Activated T-cell treated with anti-CD3 and anti-CD28 coated beads, Interleukin-2, amount 50 U/mL, for 24 hours (primary cell): ENCODE measurements at places on chromosomes 12 and 14.

DNA sequence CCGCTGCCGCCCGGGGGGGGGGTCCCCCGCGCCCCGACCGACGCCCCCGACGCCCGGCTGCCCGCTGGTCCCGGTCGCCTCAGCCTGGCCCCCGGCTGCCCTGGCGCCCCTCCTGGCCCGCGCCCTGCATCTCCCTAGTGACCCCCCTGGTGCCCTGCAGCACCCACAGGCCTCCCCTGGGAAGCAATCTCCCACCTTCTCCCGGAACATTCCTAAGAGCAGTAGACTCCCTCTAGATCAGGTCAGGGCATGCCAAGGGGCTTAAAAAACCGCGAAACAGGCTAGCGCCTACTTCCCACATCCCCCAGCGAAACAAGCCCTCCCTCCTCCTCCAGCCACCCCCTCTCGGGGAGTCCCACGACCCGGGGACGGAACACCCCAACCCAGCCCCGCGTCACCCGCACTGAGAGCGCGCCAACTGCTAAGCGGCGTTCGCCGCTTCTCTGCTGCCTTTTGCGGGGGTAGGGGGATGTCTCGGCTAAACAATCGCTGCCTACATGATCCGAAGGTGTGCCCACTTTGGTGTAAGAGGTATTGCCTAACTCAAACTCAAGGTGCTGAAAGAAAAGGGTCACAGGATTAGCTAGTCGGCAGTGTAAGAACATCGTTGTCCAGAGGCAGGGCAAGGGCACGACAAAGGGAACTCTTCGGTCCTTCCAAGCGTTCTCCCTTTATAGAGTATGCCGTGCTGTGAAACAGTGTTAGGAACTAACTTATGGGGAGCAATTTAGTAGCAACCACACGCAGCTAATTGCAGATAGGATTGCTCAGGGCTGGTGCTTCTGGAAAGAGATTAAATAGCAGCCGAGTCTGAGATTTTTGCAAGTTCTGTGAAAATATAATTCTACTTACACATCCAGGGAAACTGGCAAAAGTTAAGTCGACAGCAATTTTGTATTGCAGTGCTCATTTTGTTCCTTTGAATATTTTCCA lies 619 bp upstream of the NTN4 start:
- peak; percentile 50 for DNase-seq

DNA sequence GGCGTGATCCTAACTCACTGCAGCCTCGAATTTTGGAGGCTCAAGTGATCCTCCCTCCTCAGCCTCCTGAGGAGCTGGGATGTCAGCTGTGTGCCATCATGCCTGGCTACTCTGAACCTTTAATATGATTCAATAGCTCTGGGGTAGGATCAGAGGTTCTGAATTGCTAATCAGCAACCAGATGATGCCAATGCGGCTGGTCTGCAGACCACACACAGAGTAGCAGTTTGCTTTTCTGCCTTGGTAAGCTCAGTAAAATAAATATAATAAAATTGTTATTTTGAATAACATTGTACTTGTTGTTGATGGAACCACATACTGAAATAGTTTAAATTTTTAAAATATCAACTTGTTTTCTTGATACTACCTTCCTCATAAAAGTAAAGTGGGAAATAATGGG lies 86.6 kb downstream of the NTN4 start:
- DNase-seq, result no peak

DNA sequence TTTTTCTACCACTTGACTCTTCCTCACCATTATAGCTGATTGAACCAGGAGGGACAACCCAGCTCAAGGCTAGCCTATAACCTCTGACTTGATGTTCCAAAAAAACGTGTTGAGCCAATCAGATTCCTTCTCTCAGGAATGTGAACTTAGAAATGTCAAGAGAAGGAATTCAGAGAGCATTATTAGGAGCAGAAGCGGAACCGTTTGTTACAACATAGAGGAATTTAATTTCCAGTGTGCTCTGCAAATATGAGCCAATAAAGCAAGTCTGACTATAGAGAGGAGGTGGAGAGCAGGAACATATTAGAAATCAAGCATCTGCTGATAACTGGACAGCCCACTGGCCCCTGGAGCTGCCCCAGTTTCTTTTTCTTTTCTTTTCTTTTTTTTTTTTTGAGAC lies 15.3 kb upstream of the PELI2 start:
- no peak for DNase-seq

GRCh38 chr12:117684471-117684870 lies 284.3 kb downstream of the KSR2 start:
- no peak for DNase-seq

GRCh38 chr12:21819678-21820077 lies 45.2 kb upstream of the KCNJ8 start:
- no peak for DNase-seq

DNA sequence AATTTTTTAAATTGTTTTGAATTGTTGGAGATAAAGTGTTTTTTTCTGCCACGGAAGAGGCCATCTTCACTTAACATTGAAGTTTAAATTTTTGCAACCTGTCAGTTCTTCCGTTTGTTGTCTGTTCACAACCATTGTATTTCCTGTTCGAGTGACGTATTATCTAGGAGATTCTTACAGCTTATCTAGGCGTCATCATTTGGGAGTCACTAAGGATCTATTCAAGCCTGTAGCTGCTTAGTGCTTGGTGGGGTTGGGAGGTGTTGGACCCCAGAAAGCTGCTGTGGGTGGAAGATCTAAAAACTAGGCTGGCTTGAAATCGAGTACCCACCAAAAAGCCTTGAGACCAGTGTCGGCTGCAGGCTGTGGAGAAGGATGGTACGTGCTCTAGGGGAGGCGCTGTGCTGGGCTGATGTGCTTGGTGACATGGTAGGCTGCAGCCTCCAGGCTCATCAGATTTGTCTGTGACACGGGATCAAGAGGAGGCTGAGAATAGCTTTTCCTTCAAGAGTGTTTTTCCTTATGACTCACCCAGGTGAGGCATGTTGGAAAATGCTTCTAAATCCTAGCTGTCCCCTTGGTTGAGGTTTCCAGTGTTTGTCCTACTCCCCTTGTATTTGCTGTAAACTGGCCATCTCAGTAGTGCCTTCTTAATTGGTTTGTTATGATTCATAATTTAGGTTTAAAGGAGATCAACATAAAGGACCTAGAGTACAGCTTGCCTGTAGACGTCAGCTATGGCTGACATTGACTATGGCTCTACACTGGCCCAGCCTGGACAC lies 57.8 kb downstream of the ATG14 start:
- no peak for DNase-seq

GRCh38 chr14:89650077-89650978 lies 233.3 kb upstream of the FOXN3 start:
- DNase-seq, result no peak

- DNase-seq, result no peak
Measured at GRCh38 chr14:54291491-54292191, 105.2 kb upstream of the CDKN3 start.

GRCh38 chr12:94831081-94831751 lies 172.3 kb downstream of the NDUFA12 start:
- DNase-seq, result no peak

- DNase-seq, result peak; percentile 43
Measured at GRCh38 chr14:68282479-68283377, 463.1 kb downstream of the RAD51B start.

DNA sequence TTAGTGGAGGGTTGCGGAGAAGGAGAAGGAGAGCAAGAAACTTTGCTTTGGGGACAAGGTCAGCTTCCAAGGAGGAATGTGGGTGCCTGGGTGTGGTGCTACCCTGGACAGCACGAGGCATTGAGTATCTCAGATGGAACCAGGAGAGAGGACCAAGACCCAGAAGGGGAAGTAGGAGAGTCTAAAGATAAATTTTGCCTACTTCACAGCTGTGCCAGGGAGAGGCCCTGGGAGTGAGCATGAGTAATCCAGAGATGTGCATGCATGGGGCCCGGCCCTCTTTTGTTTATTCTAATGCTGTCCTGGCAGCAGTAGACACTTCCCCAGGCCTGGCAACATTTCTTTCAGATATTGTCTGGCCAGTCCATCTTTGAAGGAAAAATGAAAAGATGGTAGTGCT lies 49.5 kb upstream of the GNPNAT1 start:
- DNase-seq, result no peak

- DNase-seq, result no peak
Measured at GRCh38 chr14:92473969-92474535, 39.5 kb upstream of the RIN3 start.

GRCh38 chr12:4802841-4803240 lies 82.6 kb downstream of the GALNT8 start:
- no peak for DNase-seq

DNA sequence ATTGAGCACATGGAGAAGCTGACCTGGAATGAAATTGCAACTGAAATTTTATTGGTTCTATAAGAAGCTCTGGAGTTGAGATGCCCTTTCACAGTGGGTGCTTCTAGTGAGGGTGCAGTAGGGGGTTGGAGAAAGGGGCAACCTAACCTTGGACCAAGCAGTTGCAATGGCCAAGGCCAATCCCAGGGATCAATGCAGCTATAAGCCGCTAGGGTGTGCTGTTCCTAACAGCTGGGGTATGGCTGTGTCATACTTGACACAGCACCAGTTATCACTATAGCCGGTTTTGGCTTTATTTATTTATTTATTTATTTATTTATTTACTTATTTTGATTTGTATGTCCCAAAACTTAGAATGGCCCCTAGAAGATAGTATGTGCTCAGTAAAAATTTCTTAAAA lies 505.9 kb downstream of the FLRT2 start:
- no peak for DNase-seq

GRCh38 chr12:72304751-72305150 lies 32.6 kb downstream of the TRHDE start:
- DNase-seq, result no peak

- no peak for DNase-seq
Measured at GRCh38 chr12:70154960-70155589, 88.2 kb upstream of the CNOT2 start.

DNA sequence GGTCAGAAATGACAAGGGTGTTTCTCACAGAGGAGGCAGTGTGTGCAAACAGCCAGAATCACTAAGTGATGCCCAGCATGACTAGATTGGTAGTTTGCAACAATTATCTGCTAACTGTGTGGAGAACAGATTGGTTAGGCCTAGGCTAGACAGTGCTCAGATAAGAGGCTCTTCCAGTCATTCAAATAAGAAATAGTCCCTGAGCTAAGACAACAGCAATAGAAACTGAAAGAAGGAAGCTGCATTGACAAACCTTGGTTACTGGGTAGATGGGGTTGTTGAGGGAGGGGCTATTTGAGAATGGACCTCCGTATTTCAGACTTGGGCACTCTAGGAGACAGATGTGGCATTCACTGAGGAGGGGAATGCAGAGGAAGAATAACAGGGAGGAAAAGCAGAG lies 255.0 kb upstream of the NPAS3 start:
- DNase-seq, result no peak

GRCh38 chr12:113479590-113480335 lies 8.1 kb upstream of the LHX5 start:
- peak; percentile 48 for DNase-seq

GRCh38 chr12:103947871-103948555 lies 17.7 kb upstream of the TDG start:
- DNase-seq, result no peak
